ENCODE measurements at places on chromosomes 2 and 18. TPM values are rescaled to one million over a fixed set of nuclear protein-coding genes. Genes with fewer than 3 reads are reported as not detected.
A peak's percentile ranks its signal among the peaks of the same experiment; 100 is the strongest.

Gene VWA3B
- not detected for total RNA-seq

Gene CLEC4F
- not detected for total RNA-seq

Gene SCYGR4
- not detected for total RNA-seq

Gene GNAL
- 0.25 TPM for total RNA-seq

Gene ACOXL
- total RNA-seq: 0.18 TPM

GRCh38 chr2:37871456-37872191 lies 53.5 kb upstream of the RMDN2 start:
- peaks cover 39% of the 10 kb centered on the region for H3K4me1 ChIP-seq
- no peak for DNase-seq
- H3K36me3 ChIP-seq: no peaks in the 10 kb centered on the region
- H3K27ac ChIP-seq: peak overlapping the region; percentile 94
- no peaks in the 10 kb centered on the region for H3K27me3 ChIP-seq

GRCh38 chr2:20917719-20918572 lies 95.0 kb upstream of the LDAH start:
- peaks cover 16% of the 10 kb centered on the region for H3K4me1 ChIP-seq
- peaks cover 9% of the 10 kb centered on the region for H3K27me3 ChIP-seq
- H3K27ac ChIP-seq: no peak overlapping the region
- no peak for DNase-seq
- no peaks in the 10 kb centered on the region for H3K36me3 ChIP-seq

DNA sequence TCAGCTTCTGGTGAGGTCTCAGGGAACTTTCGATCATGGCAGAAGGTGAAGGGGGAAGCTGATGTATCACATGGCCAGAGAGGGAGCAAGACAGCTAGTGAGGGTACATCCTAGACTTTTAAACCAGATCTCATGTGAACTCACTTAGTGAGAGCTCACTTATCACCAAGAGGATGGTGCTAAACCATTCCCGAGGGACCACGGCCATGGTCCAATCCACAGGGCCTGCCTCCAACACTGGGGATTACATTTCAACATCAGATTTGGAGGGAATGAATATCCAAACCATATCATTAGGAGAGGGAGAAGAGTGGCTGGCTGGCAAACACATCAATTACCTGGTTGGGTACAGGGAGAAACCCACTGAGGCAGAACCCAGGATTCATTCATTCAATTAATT lies 75.7 kb upstream of the HAAO start:
- DNase-seq: no peak
- no peaks in the 10 kb centered on the region for H3K27me3 ChIP-seq
- H3K36me3 ChIP-seq: peaks cover 6% of the 10 kb centered on the region
- H3K27ac ChIP-seq: no peak overlapping the region
- no peak overlapping the region for H3K4me3 ChIP-seq
- H3K4me1 ChIP-seq: no peaks in the 10 kb centered on the region

GRCh38 chr2:216810399-216811160 lies 49.3 kb downstream of the TNP1 start:
- DNase-seq: no peak
- no peaks in the 10 kb centered on the region for H3K4me1 ChIP-seq
- no peaks in the 10 kb centered on the region for H3K36me3 ChIP-seq
- H3K4me3 ChIP-seq: no peak overlapping the region
- H3K27ac ChIP-seq: no peak overlapping the region
- H3K27me3 ChIP-seq: peaks cover 3% of the 10 kb centered on the region

- peaks cover 41% of the 10 kb centered on the region for H3K36me3 ChIP-seq
- H3K27ac ChIP-seq: peak overlapping the region; percentile 78
- peak; percentile 79 for DNase-seq
- no peak overlapping the region for H3K4me3 ChIP-seq
- H3K4me1 ChIP-seq: peaks cover 42% of the 10 kb centered on the region
- H3K27me3 ChIP-seq: no peaks in the 10 kb centered on the region
Measured at GRCh38 chr2:112794131-112794733, 9.9 kb upstream of the IL1A start.

- DNase-seq: no peak
- H3K36me3 ChIP-seq: no peaks in the 10 kb centered on the region
- no peak overlapping the region for H3K4me3 ChIP-seq
- H3K27ac ChIP-seq: no peak overlapping the region
- no peaks in the 10 kb centered on the region for H3K27me3 ChIP-seq
- no peaks in the 10 kb centered on the region for H3K4me1 ChIP-seq
Measured at GRCh38 chr18:75132931-75133525, 75.9 kb downstream of the PTGR3 start.

DNA sequence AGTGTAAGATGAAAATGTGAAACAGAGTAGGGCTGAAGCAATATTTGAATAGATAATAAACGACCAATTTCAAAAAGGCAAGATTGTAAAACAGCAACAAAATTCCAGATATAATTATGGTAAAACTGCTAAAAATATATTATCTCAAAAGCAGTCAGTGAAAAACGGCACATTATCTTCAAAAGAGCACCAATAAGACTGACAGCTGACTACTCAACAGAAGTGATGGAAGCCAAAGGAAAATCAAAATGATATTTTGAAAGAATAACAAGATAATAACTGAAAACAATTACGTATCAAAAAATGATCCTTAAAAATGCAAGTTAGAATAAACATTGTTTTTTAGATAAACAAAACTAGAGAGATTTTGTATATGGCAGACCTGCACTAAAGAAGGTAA lies 920.6 kb upstream of the FAM98A start:
- H3K27me3 ChIP-seq: no peaks in the 10 kb centered on the region
- no peak overlapping the region for H3K27ac ChIP-seq
- H3K36me3 ChIP-seq: no peaks in the 10 kb centered on the region
- H3K4me3 ChIP-seq: no peak overlapping the region

GRCh38 chr2:241837197-241837965 lies 21.3 kb downstream of the PDCD1 start:
- no peak overlapping the region for H3K27ac ChIP-seq
- DNase-seq: peak; percentile 7
- no peaks in the 10 kb centered on the region for H3K36me3 ChIP-seq
- peaks cover 62% of the 10 kb centered on the region for H3K27me3 ChIP-seq
- no peak overlapping the region for H3K4me3 ChIP-seq

DNA sequence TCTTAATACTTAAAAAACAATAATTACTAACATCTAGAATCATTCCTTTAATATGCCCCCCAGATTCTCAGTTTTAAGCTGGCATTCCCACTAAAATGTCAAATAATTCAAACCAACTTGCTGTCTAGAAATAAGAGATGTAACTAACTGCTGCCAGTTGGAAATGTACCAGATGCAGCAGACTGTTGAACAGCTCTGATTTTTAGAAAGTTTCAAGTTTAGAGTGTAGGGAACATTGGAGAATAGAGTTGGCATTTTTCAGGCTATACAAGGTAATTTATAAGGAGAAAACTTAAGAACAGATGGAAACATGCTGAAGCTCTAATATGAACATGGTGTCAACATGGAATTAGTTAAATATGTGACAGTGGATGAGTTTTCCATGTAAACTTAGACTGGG lies 101.4 kb downstream of the PTRHD1 start:
- H3K4me3 ChIP-seq: no peak overlapping the region
- DNase-seq: no peak
- no peaks in the 10 kb centered on the region for H3K27me3 ChIP-seq
- no peak overlapping the region for H3K27ac ChIP-seq
- no peaks in the 10 kb centered on the region for H3K4me1 ChIP-seq
- H3K36me3 ChIP-seq: peaks cover 22% of the 10 kb centered on the region

GRCh38 chr2:142140434-142140845 lies 9.6 kb upstream of the LRP1B start:
- H3K36me3 ChIP-seq: no peaks in the 10 kb centered on the region
- H3K27me3 ChIP-seq: no peaks in the 10 kb centered on the region
- H3K27ac ChIP-seq: no peak overlapping the region
- H3K4me1 ChIP-seq: no peaks in the 10 kb centered on the region

DNA sequence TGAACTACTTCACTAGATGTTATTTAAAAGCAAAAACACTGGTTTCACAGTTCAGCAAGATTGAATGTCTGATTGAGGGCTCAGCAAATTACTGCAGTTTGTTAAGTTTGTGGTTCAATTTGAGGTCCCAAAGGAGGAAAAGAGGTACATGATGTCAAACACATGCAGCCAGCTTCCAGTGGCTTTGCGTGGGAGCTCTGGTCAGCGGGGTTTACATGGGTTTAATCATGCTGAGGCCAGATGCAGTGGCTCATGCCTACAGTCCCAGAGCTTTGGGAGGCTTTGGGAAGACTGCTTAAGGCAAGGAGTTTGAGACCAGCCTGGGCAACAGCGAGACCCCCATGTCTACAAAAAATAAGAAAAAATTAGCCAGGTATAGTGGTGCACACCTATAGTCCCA lies 111.5 kb downstream of the MAPK4 start:
- H3K27me3 ChIP-seq: peaks cover 3% of the 10 kb centered on the region
- H3K4me3 ChIP-seq: no peak overlapping the region
- H3K4me1 ChIP-seq: no peaks in the 10 kb centered on the region

- peaks cover 38% of the 10 kb centered on the region for H3K36me3 ChIP-seq
- no peak overlapping the region for H3K4me3 ChIP-seq
Measured at GRCh38 chr2:69764286-69765095, 22.6 kb downstream of the ANXA4 start.

Measured in activated CD4-positive, alpha-beta memory T cell treated with anti-CD3 and anti-CD28 coated beads, Interleukin-2, amount 10 ng/mL, durations not matched to agents 7 days and 5 days (primary cell).